ENCODE measurements at places on chromosomes 1 and 21.

GRCh38 chr1:32179193-32179442 lies 357 bp upstream of the TXLNA start:
- no peak for DNase-seq

DNA sequence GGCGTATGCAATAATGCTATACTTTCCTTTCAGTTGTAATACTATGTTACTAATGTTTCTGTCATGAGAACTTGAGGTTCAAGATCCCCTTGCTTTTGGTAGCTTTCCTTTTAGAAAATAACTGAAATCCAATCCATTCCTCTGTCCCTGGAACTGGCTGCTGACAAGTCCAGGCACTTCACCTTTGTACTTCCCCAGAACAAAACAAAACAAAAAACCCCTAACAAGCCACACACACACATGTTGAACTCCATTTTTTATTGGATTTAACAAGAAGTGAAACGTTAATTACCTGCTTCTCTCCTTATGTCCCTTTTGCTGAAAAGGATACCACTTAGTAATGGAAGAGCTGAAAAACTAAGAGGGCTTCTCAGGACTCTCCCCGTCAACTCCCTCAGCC lies 26.1 kb upstream of the SDC3 start:
- no peak for DNase-seq

- peak; percentile 58 for DNase-seq
Measured at GRCh38 chr1:47918257-47918867, 78.8 kb downstream of the TRABD2B start.

GRCh38 chr1:231581859-231582258 lies 44.7 kb upstream of the DISC1 start:
- DNase-seq: no peak

- no peak for DNase-seq
Measured at GRCh38 chr1:177650947-177651346, 318.9 kb downstream of the SEC16B start.

GRCh38 chr21:16309250-16309971 lies 579.6 kb downstream of the USP25 start:
- DNase-seq: no peak

GRCh38 chr1:58949551-58950220 lies 165.8 kb upstream of the JUN start:
- DNase-seq: no peak

- DNase-seq: no peak
Measured at GRCh38 chr1:203589171-203589570, 37.5 kb upstream of the ATP2B4 start.

GRCh38 chr1:179187043-179187442 lies 42.4 kb downstream of the ABL2 start:
- no peak for DNase-seq

- no peak for DNase-seq
Measured at GRCh38 chr1:109186733-109187086, 27.0 kb upstream of the SARS1 start.

DNA sequence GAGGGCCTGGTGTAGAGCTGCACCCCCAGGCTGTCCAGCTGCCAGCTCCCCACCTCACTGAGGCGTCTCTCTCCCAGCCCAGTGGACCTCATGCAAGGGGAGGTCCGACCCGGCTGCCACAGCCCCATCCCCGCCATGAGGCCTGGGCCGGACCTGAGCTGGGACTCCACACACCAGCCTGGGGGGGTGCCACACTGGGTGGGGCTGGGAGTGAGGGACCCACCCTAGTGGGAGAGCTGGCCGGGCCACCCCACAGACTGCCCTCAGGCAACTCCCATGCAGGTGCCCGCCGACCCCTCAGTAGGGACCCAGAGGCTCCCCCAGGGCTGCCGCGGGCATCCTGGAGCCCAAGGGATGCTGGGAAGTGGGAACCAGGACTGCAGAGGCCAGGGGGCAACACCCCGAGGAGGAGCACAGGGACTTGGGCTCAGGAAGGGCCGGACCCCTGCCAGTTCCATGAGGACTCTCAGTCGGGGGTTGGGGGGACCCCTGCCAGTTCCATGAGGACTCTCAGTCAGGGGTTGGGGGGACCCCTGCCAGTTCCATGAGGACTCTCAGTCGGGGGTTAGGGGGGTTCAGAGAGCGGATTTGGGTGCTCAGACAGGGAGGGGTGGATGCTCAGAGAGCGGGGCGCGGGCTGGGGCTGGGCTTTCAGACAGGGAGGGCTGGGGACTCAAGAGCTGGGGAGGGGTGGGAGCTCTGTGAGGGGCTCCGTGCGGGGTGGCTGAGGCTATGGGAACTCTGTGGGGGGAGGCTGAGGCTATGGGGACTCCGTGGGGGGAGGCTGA lies 1.2 kb upstream of the RNF223 start:
- DNase-seq: no peak

DNA sequence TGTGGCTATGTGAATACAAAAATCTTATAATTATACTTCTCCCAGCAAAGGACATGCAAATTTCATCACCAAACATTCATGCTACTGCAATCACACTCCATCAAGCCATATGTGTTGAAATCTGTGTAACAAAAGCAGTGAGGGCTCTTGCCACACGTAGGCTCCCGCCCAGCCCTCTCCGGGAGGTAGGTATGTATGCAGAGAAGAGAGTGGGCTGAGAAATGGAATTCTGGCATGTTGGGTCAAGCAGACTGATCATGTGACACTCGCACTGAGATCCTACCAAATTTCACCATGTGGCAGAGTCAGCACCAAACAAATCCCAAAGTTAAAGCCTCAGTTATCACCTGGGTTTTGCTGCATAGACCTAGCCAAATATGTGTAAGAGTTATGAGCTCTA lies 49.7 kb downstream of the APP start:
- DNase-seq: no peak

Data from SK-N-DZ (cell line).